GM12865 (cell line): ENCODE measurements at places on chromosomes 16 and 17.

DNA sequence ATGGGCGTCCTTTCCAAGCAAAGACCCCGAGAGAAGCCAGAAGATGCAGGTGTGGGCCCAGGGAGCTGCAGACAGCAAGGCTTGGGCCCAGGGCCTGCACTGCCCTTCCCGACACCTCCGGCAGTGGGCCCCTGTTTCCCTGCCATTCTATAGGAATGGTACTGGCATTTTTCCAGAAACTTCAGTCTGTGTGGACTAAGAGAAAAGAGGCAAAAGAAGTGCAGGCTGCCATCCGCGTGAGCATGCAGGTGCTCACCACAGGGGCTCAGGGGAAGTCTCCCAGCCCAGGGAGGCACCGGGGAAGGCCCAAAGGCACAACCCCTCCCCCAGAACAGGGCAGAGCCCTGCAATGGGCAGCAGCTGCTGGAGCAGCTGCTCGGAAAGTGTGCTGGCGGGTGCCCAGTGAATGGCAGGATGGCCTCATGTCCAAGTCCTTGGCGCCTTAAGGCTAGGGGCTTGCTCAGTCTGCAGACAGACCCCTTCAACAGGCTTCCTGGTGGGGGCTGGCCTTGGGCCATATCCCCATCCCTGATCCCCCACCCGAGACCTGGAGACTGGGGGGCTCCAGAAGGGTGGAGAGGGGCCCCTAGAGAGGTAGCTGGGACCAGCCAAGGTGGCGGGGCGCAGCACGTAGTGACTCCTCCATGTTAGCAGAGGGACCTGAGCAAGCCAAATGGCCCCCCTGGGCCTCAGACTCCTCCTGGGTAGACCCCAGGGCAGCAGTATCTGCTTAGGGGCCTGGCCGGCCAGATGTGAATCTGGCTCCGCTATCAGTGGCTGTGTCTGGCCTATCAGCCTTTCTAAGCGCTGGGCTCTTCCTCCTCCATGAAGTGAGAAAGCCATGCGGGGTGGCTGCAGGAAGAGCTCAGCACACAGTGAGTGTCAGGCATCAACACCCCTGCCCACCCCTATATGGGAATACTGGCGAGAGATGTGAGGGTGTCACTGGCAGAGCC is 6.7 kb upstream of the TPPP3 start:
- DNase-seq = no peak

DNA sequence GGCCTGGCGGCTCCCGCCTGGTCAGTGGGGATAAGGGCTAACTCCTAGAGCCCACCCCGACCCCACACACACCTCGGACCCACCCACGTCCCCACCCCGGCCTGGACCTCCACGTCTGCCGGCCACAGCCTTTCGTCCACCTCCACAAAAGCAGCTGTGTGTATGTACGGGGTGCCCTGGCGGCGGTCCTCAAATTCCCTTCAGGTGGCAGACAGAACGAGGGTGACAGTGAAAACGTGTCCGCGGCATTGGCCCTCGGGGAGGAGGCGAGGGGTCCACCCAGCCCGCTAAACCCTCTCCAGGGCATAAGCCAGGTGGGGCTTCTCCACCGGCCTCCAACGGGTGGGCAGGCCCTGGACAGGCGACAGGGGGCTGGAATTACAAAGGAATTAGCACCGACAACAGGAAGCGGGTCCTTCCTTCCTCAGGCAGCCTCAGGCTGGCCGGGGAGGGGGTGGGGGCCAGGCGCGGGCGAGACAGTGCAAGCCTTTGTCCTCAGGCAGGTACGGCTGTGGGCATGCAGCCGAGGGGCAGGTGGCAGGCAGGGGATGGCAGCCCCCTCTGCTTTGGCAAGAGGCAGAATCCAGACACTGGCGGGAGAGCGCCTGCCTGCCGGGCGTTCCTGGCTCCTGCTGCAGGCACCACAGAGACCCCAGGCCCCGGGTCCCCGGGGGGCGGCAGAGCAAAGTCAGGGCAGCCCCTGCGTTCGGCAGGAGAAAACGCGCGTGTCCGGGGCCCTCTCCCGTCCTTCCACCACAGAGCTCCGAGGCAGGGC is 12.3 kb upstream of the PITPNA start:
- DNase-seq = no peak

- no peak for DNase-seq
Observed at GRCh38 chr17:73785496-73785895, 141.3 kb upstream of the SDK2 start.

- DNase-seq = peak; percentile 77
Observed at GRCh38 chr17:21061971-21062526, 19.2 kb upstream of the USP22 start.

GRCh38 chr17:77471984-77472461 is 331.3 kb downstream of the SEC14L1 start:
- peak; percentile 52 for DNase-seq

DNA sequence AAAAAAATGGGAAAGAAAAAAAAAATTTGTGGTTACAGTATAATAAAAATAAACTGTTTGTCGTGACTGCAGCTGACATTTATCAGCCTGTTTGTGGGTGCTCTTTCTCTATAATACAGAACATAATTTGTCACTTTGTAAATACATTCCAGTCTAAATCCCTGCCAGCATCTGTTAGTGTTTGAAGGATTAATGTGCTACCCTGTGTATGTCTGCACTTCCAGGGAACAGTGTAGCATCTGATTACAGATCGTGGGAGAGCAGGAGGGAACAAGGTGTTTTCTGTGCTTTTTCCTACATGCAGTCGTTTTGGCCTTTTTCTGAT is 265.1 kb downstream of the WWOX start:
- DNase-seq = no peak

DNA sequence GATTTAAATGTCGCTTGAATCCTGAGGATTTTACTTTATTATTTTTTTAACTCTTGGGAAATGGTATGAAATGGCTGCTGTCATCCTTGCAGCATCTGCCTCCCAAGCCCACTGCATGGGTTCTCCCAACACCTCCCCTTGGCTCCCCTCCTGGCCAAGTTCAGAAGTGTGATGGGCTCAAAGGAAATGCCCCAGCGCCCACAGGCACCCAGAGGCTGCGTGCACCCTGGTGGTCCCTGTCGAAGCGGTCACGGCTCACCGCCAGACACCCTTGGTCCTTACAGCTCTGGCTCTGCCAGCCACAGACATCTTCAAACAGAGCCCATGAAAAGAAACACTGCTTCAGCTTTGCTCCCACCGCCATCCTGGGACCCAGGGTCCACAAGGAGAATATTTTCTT is 334.7 kb downstream of the SOX9 start:
- DNase-seq = no peak

DNA sequence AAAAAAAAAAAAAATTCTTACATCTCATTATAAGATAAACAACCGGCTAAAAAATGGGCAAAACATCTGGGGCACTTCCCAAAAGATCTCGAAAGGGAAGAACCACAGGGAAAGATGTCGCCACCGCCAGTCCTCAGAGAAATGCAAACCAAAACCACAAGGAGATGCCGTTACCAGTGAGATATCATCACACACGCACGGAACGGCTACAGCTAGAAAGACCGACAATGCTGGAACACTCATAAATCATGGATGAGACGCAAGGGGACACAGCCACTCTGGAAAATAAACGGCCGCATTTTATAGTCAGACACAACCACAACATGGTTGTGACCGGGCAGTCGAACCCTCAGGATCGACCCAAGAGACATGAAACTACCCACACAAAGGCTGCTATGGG is 24.5 kb downstream of the WDR45B start:
- DNase-seq = no peak

GRCh38 chr16:27401768-27402568 is at the start of gene IL21R:
TSS of gene IL21R (plus strand) at chr16:27402174. CDS start at chr16:27430072, 27,898 bp downstream.
- DNase-seq = peak; percentile 94

GRCh38 chr17:16398270-16399267 is 16.8 kb upstream of the TRPV2 start:
- DNase-seq = peak; percentile 74

DNA sequence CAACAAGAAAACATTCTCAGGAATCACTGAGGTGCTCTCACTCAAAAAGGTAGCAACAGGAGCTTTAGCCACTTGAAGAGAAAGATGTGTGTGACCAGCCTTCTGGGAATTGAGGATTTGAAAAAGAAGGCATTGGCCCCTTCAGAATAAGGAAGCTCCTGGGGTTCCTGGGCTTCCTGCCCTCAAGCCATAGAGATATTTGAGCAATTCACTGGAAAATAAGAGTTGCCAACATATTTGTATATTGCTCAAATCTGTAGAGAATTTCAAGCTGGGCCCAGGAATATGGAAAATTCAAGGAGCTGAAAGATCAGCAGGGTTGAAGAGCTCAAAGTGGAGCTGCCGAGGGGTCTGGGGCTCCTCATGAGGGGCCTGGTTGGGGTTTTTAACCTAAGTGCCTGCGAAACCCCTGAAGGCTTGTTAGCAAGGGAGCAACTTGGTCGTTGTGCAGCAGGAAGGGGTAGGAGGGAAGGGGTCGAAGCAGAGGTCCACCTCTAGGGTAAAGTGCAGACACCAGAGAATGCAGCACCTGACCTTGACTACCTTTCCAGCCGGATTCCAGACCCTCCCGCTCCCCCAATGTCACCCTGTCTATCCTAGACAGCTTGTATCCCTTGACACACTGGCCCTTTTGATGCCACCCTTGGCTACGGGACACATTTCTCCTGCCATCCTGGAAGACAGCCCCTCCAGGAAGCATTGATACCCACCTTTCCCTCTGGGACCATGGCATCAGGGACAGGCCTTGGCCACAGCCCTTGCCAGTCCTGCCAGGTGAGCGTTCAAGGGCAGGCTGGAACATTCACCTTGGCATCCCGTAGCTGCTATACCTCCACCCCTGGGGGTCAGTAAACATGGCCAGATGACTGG is 67.6 kb upstream of the SREBF1 start:
- no peak for DNase-seq

- DNase-seq = no peak
Observed at GRCh38 chr17:51647826-51648225, 387.5 kb downstream of the UTP18 start.

DNA sequence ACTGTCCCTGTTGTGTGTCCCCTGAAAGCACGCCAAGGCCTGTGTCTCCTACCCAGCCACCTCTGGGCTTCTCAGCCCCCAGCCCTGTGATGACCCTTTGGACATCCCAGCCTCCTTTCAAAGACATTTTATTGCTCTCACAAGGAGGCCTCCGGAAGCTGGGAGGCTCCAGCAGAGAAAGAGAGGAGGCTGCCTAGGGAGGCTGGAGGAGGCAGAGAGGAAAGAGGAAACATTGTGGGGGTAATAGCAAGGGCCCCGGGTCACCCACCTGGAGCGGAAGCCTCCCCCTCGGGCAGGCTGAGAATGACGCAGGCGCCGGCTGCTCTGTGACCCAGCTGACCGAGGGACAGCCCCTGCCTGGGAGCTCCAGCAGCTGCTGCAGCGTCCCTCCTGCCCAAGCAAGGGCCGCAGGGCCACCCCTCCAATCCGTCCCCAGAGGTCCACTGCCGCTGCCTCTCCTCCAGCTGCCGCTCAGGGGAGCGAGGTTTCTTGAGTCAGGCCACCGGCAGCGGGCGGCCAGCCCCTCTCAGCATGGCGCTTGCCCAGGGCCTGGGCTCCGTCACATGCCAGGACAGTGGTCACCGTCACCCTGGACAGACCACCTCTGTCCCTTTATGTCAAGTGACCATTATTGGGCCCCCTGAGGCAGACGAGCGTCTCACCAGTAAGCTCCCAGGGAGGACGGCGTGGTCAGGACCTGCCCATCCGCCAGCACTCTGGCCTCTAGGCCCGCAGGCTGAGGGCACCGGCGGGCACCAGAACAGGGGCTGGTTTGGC is 29.3 kb downstream of the ACTG1 start:
- peak; percentile 34 for DNase-seq

DNA sequence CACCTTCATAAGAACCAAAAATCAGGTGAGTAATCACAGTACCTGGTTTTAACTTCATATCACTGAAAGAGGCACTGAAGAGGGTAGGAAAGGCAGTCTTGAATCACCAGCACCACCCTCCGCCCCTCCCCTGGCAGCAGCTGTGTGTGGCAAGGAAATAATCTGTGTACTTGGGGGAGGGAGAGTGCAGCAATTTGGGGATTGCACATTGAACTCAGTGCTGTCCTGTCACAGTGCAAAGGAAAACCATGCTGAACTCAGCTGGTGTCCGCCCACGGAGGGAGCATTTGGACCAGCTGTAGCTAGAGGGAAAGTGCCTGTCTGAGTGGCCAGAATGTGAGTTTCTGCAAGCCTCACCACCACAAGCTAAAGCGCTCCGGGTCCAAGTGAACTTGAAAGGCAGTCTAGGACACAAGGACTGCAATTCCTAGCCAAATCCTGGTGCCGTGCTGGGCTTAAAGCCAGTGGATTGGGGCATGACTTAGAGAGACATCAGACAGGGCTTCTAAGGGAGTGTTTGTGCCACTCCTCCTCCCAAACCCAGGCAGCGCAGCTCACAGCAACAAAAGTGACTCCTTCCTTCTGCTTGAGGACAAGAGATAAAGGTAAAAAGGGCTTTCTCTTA is 39.7 kb upstream of the ALDH3A1 start:
- no peak for DNase-seq

- no peak for DNase-seq
Observed at GRCh38 chr17:62163847-62164246, 98.8 kb upstream of the MED13 start.

DNA sequence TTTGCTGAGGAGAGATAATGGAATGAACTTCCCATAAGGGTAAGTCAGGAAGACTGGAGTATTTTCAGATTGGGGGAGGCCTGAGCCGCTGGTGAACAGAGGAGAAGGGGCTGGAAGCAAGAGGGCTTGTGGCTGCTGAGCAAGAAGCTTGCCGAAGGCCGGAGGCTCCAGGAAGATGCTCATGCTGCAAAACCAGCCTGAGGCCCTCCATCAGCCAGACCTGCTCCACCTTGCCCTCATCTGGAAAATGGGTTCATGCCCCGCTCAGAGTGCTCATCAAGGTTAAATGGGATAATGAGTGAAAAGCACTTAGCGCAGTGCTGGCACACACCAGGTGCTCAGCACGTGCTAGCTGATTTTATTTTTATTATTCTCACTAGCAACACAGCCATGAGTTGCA is 5.5 kb upstream of the ASGR1 start:
- DNase-seq = no peak

- DNase-seq = peak; percentile 53
Observed at GRCh38 chr17:11935734-11936406, 61.4 kb downstream of the ZNF18 start.

- DNase-seq = no peak
Observed at GRCh38 chr16:58035356-58036170, 10.0 kb downstream of the MMP15 start.

GRCh38 chr17:72955391-72956140 is 136.9 kb downstream of the SLC39A11 start:
- no peak for DNase-seq

GRCh38 chr17:27245230-27245696 is 48.7 kb upstream of the WSB1 start:
- DNase-seq = peak; percentile 88

DNA sequence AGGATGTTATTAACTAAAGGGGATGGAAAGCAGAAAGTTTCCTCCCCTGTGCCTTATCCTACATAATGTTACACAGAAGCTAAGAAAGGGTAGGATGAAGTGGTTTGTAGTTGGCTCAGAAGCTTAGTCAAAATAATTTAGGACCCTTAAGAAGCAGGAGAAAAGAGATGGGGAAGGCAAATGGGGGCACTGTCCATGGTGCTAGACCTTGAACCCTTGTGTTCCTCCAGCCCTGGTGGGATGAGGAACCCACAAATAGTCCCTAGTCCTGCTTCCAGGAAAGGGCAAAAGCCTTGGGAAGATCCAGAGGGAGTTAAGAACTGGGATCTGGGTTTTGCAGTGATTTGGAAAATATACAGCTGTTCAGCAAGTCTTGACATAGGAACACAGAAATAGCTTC is 54.5 kb downstream of the SLC5A11 start:
- no peak for DNase-seq

- DNase-seq = no peak
Observed at GRCh38 chr17:39094607-39095308, 56.7 kb downstream of the PLXDC1 start.

GRCh38 chr16:28820016-28820415 is 2.8 kb upstream of the ATXN2L start:
- no peak for DNase-seq

GRCh38 chr17:30379903-30380381 is 1.2 kb downstream of the CPD start:
- DNase-seq = peak; percentile 48
